Stimulated activated CD8-positive, alpha-beta memory T cell treated with anti-CD3 and anti-CD28 coated beads, Interleukin-7, amount 100 ng/mL, for 1 hour (primary cell): ENCODE measurements at places on chromosomes 6 and 20.

- no peak for DNase-seq
These were observed 167.7 kb downstream of the DOK5 start for GRCh38 chr20:54642864-54643667.

DNA sequence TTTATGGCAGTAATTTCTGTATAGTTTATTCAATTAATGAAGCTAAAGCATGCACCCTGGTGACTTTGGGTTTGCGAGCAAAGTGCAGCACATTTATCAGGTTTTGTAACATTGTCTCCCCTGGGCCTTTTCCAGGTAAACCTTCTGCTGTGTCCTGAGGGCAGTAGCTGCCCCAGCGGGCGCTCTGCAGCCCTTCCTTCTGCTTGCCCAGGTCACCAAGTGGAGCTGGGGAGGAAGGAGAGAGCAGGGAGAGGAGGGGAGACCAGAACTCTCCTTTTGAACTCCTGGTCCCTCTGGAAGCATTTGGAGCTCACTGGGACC lies 145.6 kb downstream of the DLL1 start:
- DNase-seq = no peak

GRCh38 chr6:118668761-118669385 lies 17.5 kb upstream of the CEP85L start:
- DNase-seq = no peak

DNA sequence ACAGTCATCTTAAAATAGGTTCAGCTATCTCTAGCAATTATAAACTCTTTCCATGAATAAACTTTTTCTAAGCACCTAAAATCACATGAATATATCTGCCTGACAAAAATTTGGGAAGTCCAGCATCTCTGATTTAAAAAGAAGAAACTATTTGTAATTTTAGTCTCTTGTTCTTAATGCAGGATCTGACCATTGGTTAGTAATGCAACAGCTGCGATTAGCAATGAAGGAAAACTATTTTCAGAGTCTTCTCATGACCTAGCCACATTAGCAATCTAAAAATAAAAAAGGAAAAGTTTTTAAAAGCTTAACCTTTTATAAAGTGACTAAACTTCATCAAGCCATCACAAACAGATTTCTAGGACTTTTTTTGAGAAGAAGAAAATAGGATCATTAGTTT lies 97.5 kb downstream of the PTPRK start:
- no peak for DNase-seq

DNA sequence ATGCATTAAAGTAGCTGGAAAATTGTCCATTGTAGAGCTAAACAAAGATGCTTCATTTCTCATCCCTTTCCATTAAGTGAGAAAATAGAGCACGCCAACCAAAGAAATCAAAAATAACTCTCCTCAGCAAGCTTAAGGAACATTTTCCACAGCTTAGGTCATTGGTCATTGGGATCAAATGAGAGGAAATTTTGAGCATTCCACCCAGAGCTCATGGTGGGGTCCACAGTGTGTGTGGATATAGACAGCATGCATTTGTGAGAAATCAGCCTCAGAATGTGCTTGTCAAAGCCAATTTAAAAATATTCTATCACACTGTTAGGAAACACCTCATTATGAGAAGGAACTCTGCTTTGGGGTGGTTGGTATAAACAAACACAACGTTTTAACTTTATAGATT lies 97.2 kb downstream of the HDGFL1 start:
- DNase-seq = no peak

GRCh38 chr6:90365002-90365401 lies 68.4 kb upstream of the BACH2 start:
- no peak for DNase-seq

DNA sequence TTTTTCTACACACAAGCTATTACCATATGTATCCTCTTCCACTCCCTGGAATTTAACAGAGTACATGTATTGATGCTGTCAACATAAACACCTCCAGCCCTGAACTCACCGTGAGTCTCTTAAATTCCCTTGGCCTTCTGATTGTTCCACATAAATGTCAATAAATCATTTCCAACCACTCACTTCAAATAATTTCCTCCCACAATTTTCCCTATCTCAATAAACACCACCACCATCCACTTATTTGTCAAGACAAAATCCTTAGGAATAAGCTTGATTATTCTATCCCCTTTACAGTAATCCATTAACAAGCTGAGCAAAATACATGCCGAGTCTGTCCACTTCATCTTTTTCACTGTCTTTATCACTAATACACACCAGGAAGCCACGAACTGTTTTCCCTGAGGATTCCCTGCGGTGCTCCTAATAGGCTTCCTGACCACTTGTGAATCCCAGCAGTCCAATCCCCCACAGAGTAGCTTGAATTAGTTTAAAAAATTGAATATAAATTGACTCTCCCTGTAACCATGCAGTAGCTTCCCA lies 19.2 kb downstream of the HLA-DRB1 start:
- DNase-seq = no peak

DNA sequence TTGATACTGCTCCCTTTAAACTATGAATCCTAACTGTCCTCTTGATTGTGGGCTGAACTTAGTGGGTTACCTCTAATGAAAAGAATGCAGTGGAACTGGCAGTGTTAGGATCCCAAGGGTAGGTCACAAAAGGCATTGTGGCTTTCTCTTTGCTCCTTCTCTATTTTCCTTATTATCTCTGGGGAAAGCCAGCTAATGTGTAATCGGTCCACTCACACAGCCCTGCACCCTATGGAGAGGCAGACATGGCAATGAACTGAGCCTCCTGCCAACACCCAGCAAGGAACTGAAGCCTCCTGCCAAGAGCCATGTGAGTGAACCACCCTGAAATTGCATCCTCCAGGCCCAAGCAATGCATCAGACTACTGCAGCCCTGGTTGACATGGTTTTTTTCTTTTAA lies 24.6 kb upstream of the ZNF133 start:
- no peak for DNase-seq

GRCh38 chr20:11331096-11331495 lies 586.6 kb upstream of the BTBD3 start:
- DNase-seq = no peak

DNA sequence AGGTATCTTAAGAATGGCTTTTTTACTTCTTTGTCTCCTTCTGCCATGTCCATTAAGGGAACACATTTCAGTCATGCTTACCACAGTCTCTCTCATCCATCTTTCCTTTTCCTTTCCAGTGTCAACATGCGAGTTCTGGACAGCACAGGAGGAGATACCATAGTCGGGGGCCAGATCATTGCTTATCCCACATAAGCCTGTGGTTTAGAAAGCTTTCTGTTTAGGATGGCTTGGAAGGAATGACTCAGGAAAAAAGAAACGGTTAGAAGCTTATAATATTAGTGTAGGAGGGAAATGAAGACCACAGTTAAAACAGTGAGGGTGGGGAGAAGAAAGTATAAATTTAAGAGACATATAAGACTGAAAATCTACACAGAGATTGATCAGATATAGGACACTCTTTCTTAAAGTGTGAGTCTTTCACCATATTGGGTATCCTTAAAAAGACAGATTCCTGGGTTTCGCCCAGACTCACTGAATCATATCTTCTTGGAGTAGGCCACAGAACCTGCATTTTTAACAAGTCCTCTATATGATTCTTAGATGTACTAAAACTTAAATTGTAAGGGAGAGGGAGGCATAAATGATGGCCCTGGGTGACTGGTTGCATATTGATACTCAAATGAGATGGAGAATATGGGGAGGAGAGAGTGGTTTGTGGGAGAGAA lies 36.1 kb downstream of the DSE start:
- no peak for DNase-seq

- no peak for DNase-seq
These were observed 38.5 kb downstream of the KIAA0319 start for GRCh38 chr6:24607310-24608105.

- no peak for DNase-seq
These were observed 17.5 kb downstream of the NAPB start for GRCh38 chr20:23403751-23404150.

DNA sequence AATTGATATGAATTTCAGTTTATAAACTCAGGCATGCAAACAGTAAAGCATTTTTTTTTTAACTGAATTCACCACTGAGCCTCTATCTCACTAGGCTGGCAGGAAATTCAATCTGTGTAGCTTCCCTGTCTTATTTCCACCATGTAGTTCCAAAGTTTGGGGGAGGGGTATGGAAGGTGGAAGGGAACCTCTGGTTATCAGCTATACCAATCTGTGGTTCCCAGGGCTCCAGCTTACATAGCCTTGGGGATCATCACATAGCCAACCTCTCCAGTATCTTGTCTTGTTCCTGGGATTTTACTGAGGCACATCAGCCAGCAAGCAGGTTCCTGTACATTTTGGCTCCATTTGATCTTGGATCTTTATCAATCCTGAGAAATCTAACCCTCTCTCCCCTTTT lies 15.6 kb downstream of the RAD21L1 start:
- DNase-seq = no peak

DNA sequence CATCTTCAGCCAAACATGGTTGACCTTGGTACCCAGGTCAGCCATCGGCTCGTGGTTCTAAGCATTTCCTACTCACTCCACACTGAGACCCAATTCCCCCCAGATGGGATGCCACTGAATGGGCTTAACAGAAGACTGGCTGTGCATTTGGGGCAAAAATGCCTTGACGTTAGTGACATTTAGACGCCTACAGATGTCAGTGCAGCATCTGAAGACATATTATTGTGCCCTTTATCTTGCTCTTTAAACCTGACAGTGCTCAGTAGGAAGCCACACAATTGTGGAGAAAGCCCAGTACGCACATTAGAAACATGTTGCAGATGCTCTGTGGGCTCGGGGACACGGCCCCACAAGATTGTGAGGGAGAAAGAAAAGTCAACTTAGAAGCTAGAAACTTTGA lies 414.7 kb downstream of the PTPRT start:
- DNase-seq = no peak
